Stimulated activated CD4-positive, alpha-beta T cell treated with anti-CD3 and anti-CD28 coated beads, TNF-alpha, amount 100 ng/mL, for 24 hours (primary cell): ENCODE measurements at places on chromosomes 12 and 14.

DNA sequence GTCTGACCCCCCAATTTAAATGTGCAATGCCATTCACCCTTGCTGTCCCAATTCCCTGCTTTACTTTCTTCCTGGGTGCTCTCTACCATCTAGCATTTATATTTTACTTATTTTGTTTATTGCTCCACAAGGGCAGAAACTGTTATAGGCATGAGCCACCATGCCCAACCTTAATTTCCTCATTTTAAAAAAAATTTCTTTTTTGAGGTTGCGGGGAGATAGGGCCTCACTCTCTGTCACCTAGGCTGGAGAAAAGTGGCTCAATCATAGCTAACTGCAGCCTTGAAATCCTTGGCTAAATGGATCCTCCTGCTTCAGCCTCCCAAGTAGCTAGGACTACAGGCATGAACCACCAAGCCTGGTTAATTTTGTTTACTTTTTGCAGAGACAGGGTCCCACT lies 13.0 kb downstream of the HPD start:
- no peak for DNase-seq

- no peak for DNase-seq
Observed at GRCh38 chr12:89691659-89692058, 17.0 kb downstream of the ATP2B1 start.

GRCh38 chr12:18864900-18865561 lies 127.1 kb downstream of the CAPZA3 start:
- no peak for DNase-seq

- DNase-seq: no peak
Observed at GRCh38 chr12:46983959-46984841, 95.2 kb upstream of the PCED1B start.

DNA sequence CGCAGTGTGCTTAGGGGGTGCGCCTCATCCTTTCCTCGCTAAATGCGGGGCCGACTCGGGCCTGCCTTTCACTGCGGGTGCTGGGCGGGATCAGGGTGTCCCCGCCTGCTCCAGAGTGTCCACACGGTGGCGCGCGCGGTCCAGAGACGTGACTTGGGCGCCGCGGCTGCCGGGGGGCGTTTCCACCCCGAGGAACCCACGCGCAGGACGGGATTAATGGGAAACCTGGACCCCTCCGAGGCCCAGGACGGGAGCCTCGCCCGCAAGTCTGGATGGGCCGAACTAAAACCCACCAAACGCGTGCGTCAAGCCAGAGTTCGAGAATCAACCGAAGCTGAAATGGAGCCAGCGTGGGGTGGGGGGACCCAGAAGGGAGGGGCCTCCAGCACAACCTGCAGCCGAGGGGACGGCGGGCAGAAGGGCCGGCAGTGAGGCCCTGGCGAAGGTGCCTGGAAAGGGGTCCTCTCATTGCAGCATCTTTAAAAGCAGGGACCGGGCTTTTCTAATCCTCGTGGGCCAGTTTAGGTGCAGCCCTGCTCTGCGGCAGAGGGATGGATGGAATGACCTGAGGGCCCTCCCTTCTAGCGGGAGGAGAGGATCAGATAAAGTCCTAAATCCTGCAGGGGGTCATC lies 93.3 kb downstream of the NINJ2 start:
- DNase-seq: peak; percentile 76
